Activated gamma-delta T cell treated with Interleukin-2 at 50 U/mL for 16 hours (primary cell): ENCODE measurements at places on chromosomes 1 and 21.

DNA sequence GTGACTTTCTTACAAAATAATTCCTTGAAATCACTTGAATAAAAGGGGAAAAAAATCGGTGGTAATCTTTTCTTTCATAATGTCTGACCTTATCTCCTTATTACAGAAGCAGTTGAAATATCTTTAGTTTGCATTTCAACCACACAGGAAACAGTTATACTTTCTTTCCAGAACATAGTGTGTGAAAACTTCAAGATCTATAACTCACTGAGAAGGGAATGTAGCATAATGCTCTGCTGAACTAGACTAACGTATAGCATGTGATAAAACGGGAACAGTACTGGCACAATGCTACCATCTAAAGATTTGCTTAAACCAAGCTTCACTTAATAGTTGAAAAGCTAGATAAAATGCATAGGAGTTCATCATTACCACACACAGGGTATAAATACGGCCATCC, 45.0 kb downstream of the VAV3 start:
- no peak for DNase-seq

GRCh38 chr1:108573183-108573582, 13.3 kb downstream of the EEIG2 start:
- DNase-seq = no peak

- DNase-seq = no peak
These were observed 20.5 kb upstream of the HIVEP3 start for GRCh38 chr1:41939194-41939593.

GRCh38 chr1:171494076-171494475, 8.7 kb downstream of the PRRC2C start:
- DNase-seq = no peak

- DNase-seq = no peak
These were observed 22.9 kb downstream of the OVAAL start for GRCh38 chr1:180581635-180582039.

- no peak for DNase-seq
These were observed 56.2 kb downstream of the LGR6 start for GRCh38 chr1:202249846-202250245.

GRCh38 chr1:25684216-25684965, 67.8 kb downstream of the MAN1C1 start:
- no peak for DNase-seq

GRCh38 chr1:150582371-150582770, 3.0 kb upstream of the MCL1 start:
- no peak for DNase-seq

- no peak for DNase-seq
These were observed 67.4 kb downstream of the SASS6 start for GRCh38 chr1:100065183-100065968.

- DNase-seq = no peak
These were observed 16.0 kb downstream of the DISC1 start for GRCh38 chr1:231642618-231643017.

GRCh38 chr1:203304391-203304918, 864 bp upstream of the BTG2 start:
- no peak for DNase-seq

DNA sequence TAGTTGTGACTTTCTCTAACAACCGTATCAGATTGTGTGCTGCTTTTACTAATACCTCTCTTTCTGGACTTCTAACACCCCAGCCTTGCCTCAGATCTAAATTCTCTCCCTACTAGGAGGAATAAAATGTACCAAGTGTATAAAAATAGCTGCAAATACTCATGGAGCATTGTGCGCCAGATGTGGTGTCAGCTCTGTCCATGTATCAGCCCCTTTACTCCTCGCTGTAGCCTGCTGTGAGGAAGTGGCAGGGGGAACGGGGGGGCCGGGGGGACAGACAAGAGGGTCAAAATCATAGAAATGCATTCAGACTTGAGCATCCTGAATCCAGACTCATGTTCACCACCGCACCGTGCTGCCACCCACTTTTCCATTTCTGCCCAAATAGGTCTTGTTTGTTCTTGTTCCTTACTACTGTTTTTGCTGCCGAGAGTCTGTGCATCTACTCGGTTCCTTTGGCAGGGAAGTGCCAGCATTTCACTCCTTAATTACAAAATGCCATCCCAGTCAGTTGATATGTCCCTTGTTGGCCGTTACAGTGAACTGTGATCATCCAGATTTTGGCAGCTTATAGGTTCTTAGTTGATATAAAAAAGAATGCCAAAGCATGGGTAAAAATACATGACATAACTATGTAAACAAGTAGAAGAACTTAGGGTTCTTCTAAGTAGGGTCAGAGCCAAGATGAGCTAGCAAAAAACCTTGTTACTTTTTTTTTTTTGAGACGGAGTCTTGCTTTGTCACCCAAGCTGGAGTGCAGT, 76.4 kb downstream of the UBE4B start:
- DNase-seq = no peak

DNA sequence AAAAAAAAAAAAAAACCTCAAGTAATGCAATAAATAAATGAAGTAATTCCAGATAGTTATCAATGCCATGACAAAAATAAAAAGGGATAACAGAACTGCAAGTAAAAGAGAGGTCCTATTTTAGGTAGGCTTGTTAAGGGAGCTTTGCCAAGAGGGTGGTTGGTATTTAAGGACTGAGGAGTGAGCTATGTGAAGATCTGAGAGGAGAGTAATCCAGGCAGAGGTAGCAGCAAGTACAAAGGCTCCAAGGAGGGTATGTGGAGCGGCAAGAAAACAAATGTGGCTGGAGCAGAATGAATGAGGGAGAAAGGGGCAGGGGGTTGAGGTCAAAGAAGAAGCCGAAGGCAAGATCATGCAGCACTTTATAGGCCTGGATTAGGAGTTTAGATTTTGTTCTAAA, 59.9 kb upstream of the CDC42BPA start:
- DNase-seq = no peak
